Glomerular endothelial cell (primary cell): ENCODE measurements at places on chromosomes 13 and 19.

GRCh38 chr13:80399340-80400163 is 58.6 kb upstream of the SPRY2 start:
- no peak for DNase-seq

DNA sequence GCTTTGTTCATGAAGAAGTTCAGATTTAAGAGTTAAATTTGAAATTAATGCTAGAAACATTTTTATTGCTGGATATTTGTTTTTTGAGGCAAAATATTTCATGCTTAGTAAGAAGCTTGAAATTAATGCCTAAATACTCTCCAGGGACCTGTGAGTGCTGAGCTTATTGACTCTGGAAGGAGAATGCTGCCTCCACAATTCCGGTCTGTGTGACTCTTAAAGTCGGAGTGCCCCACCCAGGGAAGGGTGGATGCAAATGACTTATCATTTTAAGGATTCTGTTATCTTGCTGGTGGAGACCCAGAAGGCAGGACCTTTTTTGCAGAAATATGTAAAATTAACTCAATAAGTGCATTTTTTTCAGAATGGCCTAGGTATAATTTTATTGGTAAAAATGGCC is 143.8 kb upstream of the RXFP2 start:
- DNase-seq: no peak

GRCh38 chr19:53546758-53547513 is 9.0 kb downstream of the ZNF331 start:
- DNase-seq: no peak

DNA sequence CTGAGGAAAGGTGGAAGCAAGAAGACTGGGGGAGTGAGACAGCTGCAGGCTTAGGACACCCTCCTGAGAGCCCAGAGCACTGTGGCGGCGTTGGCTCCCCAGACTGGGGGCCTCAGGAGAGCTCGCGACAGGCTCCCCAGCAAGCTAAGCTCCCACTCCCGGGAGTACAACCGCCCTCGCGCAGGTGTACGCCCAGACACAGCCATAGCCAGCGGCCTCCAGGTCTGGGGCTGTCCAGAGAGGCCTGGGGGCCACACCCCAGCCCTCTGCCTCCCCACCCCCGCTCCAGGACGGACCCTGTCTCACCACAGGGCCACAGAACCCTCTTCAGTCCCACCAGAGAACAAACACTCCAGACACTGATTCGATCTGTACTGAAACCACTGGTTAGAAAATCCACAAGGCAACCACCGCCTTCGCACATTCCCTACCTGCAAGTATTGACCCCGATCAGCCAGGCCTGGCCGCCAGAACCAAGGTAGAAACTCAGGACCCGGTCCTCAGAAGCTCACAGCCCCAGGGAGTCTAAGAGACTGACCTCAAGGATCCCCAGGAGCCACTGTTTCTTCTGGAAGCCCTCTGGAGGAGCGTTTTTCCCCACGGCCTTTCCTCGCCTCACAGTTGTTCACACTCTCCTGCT is 16.3 kb downstream of the ZIC5 start:
- DNase-seq: no peak

GRCh38 chr19:49554701-49555181 is 25.6 kb downstream of the NOSIP start:
- DNase-seq: peak; percentile 96

DNA sequence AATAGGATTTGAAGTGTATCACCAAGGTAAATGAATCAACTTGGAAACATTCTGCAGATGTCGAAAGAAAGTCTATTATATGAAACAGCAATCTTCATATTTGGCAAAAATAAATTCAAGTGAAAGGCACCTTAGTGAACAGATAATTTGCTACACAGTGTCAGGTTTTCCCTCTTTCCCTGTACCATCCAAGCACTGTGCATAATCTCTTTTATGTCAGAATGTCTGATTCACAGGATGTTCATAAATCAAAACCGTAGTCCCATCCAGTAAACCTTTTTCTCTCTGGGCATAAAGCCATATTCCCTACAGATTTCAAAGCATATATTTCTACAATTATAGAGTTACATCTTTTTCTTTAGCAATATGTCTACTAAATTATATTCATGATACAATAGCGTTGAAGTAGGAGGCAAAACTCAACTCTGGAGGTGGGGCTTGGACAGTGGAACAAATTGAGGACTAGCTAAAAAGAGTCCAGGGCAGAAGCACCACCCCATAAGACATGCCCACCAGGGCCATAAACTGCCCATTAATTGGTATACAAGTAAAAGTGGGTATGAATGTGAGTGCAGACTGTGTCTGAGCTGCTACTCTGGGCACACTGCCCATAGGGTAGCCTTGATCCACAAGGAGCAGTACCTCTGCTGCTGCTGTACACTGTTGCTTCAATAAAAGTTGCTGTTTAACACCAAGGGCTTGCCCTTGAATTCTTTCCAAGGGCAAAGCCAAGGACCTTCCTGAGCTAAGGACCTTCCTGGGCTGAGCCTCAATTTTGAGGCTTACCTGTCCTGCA is 72.1 kb upstream of the MYCBP2 start:
- DNase-seq: no peak

GRCh38 chr13:112451512-112452379 is 75.6 kb downstream of the SPACA7 start:
- no peak for DNase-seq
